Amygdala (tissue), 56 donors: ENCODE measurements at places on chromosomes 12 and 14.

GRCh38 chr12:55930771-55931316 lies at the start of gene DGKA:
TSS of gene DGKA (plus strand) at chr12:55931162. CDS start at chr12:55936504, 5,342 bp downstream.
- DNase-seq = no peak

DNA sequence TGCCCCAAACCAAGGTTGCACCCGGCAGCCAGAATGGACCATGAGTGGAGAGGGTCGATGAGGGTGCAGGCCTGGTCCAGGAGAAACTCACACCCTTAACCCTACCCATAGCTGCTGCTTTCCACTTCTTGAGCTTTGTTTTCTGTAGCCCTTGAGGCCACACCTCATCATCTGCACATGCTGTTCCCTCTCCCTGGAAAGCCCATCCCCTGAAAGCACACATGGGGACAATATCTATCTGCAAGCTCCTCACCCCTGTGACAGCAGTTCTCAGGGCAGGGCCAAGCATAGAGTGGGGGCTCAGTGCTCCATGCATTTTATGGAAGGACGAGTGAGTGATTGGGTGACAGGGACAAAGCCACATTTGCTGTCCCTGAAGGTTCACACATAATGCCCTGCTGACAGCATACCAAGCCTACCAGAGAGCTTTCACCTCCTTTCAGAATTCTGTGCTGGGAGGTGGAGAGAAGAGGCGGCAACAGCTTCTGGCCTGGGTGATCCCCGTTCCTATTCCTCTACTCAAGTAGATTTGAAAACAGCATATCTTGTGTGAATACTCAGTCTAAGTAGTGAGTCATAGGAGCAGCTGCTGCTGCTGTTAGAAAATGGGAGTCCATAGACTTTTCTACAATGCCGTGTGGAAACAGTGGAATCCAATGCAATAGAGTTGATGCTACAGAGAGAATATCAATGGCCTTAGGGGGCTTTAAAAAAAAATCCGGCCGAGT lies 44.6 kb downstream of the SRGAP1 start:
- no peak for DNase-seq

- DNase-seq = no peak
These were observed 11.5 kb upstream of the KRT80 start for GRCh38 chr12:52203079-52203921.

DNA sequence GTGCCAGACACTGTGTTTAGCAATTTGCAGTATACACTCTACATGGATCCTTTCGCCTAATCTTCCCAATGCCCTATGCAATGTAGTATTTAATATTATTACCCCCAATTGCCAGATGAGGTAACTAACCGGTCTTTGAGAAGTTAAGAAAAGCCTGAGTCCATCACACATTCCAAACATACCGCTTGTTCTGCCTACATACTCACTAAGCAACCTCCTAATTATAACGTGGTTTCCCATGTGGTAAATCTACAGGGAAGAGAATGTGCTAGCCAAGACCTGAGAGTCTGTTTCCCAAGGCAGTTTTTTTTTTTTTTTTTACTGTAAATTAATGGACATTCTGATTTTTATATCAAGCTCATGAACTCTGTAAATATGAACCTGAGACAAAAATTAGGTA lies 37.2 kb downstream of the ATP2B1 start:
- DNase-seq = no peak
